ENCODE measurements at places on chromosomes 6 and 20.

GRCh38 chr6:109009962-109010704 lies 84.5 kb downstream of the SESN1 start:
- no peak for DNase-seq

DNA sequence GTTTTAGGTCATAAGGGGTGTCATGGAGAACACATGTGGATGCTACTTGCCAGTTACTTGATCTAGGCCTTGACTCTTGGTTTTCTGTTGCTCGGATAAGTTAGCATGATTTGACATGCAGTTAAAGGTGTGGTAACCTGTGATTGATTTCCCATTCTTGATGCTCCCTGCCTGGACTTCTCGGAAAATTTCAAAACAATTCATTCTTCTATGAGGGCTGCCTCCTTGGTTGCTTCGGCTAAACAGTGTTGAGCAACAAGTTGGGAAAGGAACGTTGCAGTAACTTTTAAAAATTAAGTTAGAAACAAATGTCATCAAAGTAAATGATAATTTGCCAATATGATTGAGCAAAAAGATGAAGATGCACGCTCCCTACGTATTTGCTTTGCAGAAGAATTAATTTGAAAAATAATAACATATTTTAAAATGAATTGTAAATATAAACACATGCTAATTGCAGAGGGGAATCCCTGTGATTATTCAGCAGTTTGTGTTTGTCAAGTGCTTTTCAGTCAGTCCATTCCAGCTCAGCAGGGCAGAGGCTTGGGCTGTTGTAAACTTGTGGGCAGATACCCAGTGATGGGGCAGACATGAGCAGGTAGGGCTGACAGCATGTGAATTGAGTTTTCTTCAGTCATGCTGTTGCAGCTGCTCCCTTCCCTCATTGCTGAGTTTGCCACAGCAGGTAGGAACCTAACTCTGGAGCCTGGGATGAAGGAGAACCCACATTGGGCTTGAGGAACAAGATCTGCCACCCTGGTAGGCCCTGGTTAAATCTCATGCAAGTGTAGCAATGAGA lies 110.2 kb downstream of the ESR1 start:
- DNase-seq = no peak

DNA sequence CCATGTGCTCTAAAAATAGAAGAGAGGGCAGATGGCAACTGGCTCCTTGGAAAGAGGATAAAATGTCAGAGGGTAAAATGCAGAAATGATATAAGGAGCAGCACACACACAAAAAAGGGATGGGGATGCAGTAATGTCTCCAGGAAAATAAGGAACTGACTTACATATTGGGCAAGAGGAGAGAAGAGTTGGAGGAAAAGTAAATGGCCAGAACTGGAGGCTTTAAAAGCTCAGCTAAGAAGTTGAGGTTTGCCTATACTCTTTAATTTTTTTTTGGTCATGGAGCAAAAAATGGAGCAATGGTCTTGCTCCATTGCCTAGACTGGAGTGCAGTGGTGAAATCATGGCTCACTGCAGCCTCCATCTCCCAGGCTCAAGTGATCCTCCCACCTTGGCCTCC lies 93.7 kb downstream of the SULF2 start:
- DNase-seq = no peak

DNA sequence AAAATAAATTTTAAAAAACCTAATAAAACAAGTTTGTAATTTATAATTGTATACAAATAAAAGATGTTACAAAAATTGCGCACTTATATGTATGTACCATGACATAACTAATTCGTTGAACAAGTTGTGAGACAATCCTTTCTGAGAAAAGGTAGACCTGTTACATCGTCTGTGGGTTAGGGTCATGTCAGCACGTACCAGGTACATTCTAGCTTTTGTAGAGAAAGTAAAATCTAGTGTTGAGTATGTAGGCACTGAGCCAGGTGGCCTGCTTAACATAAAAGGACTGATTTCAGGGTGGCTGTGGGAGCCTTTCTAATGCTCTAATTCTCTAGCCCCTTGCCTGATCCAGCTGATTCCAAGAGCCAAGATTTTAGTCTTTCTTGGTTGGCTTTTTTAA lies 10.4 kb downstream of the RPL7L1 start:
- DNase-seq = no peak

GRCh38 chr6:105310371-105310770 lies 92.5 kb downstream of the PREP start:
- no peak for DNase-seq

- DNase-seq = no peak
Measured at GRCh38 chr6:24662236-24662635, 4.5 kb downstream of the TDP2 start.

- DNase-seq = no peak
Measured at GRCh38 chr6:142947714-142948480, 2.9 kb upstream of the HIVEP2 start.

DNA sequence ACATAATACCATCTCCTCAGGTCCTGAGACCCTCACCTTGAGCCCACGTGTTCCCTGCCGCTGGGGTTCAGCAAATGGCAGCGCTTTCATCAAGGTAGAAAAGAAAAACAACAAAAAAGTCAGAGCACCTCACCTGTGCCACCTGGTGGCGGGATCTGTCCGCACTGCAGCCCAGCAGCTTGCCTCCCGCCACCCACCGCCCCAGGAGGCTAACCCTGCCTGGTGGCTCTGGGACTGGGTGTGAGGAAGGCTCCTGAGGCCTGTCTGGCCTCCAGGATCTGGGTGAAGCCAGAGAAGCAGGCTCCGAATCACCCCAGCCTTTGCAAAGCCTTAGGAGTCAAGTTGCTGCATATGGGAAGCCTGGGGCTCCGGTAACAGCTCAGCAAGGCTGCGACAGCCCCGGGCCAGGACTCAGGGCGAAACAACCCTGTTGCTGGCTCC lies 270.8 kb downstream of the BMP7 start:
- DNase-seq = no peak

GRCh38 chr20:58310291-58310782 lies 822 bp downstream of the RAB22A start:
- DNase-seq = no peak

DNA sequence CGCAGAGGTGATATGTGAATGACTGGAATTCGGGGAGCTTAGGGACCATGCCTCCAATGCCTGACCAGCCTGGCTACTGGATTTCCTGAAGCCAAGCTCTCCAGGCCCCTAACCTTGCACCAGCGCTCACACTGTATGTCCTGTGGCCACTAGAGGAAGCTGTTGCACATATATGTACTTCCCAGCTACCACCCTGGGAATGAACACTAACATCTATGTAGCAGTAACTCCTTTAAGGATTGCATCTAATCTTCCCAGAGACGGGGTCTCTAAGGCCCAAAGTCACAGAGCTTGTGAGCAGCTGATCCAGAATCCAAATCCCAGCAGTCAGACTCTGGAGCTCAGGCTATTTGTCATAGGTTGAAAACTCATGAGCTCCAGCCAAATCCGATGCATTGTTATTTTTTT lies 20.4 kb upstream of the BPIFB1 start:
- DNase-seq = no peak

DNA sequence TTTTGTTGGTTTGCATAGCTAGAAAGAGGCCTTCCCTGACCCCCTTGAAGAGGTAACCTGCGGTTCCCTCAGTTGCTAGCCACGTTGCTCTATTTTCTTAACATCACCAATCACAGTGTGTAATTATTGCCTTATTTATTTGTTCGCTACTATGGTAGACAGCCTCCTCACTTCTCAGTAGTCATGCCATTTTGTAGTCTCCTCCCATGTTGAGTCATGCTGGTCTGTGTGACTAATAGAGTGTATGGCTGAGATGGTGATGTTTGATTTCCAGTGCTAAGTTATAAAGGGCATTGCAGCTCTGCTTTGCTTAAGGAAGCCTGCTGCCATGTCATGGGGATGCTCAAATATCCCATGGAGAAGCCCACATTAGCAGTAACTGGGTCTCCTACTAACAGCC lies 236.6 kb upstream of the CHD6 start:
- DNase-seq = no peak

DNA sequence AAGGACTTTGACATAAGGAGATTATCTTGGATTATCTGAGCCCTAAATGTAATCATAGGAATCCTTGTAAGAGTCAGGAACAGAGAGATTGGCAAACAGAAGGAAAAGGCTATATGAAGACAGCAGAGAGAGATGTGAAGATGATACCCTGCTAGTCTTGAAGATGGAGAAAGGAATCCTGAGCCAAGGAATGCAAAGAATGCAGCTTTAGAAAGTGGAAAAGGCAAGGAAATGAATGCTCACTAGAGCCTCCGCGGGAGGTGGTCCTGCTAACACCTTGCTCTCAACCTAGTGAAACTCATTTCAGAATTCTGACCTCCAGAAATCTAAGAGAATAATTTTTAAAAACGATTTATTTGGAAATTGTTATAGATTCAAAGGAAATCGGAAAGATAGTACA lies 117.1 kb downstream of the TBXT start:
- DNase-seq = no peak
